ENCODE measurements at places on chromosomes 7 and 10. TPM values are rescaled to one million over a fixed set of nuclear protein-coding genes. Genes with fewer than 3 reads are reported as not detected.

RNF148 gene
- not detected for total RNA-seq

TRPV5 gene
- not detected for total RNA-seq

THSD7A gene
- total RNA-seq, result 1.7 TPM

ANXA8L1 gene
- 98.4 TPM for total RNA-seq

PAX4 gene
- not detected for total RNA-seq

CDK5 gene
- total RNA-seq, result 34.4 TPM

EVX1 gene
- 0.10 TPM for total RNA-seq

MUC12 gene
- 23.2 TPM for total RNA-seq

CLRN3 gene
- total RNA-seq, result not detected

MORN4 gene
- total RNA-seq, result 6.7 TPM

GOT1 gene
- 31.8 TPM for total RNA-seq

UBE2H gene
- total RNA-seq, result 61.6 TPM

Measured in A549 treated with GW870086 at 1 μM for 4 hours (cell line).